Stomach (tissue), 19 donors: ENCODE measurements at places on chromosomes 3 and 15. TPM values are rescaled to one million over a fixed set of nuclear protein-coding genes. Genes with fewer than 3 reads are reported as not detected.

Gene SLC28A2
- total RNA-seq = 7.2 TPM

Gene MUC20
- 46.1 TPM for total RNA-seq

Gene CCRL2
- total RNA-seq = not detected

Gene CHDH
- 8.6 TPM for total RNA-seq

Gene GPR15
- total RNA-seq = not detected

DNA sequence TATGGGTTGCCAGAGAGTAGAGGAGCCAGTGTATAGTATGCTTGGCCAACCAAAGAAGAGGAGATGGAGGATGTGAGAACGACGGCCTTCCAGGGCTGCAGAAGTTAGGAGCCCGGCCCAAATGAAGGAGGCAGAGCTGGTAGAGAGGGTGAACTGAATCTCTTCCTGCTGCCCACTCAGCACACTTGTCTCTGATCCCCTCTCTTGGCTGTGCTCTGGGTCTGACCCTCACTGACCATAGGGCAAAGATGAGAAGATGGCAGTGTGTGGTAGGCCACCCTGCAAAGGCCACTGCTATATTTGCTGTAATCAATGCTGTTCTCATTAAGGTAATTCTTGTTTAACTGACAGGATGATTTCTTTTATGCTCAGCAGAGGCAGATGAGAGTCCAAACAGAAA is 256.0 kb downstream of the OCA2 start:
- DNase-seq = no peak

DNA sequence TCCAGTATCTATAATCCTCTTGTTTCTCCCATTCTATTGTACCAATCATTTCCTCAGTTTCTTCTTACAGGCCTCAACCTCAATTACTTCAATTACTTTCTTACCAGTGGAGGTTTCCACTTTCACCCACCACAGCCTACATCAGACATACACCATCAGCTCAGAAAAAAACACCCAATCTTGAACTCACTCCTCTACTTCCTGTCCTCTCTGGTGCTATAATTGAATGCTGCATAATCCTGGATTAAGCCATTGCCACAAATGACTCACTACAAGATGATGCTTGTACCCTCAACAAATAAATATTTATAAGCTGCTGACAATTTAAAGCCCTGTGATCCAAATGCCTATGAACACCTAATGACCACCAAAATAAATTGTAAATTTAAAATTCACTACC is 18.5 kb downstream of the RYK start:
- DNase-seq = no peak

DNA sequence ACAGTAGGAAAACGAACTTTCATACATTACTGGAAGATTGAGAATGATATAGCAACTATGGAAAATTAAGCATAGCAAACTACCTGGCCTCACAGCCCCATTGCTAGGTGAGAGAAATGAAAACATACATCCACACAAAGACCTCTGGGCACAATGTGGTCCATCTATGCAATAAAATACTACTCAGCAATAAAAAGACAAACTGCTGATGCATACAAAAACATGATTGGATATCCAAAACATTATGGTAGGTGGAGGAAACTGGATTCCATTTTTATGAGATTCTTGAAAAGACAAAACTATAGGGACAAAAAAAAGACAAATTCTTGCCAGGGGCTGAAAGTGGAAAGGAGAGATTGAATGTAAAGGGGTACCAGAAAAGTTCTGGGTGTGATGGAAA is 308.8 kb downstream of the OCA2 start:
- no peak for DNase-seq

GRCh38 chr3:113838631-113839209 is at the start of gene GRAMD1C:
TSS of gene GRAMD1C (plus strand) at chr3:113838788. CDS start at chr3:113838910, 122 bp downstream.
- peak; percentile 91 for DNase-seq

DNA sequence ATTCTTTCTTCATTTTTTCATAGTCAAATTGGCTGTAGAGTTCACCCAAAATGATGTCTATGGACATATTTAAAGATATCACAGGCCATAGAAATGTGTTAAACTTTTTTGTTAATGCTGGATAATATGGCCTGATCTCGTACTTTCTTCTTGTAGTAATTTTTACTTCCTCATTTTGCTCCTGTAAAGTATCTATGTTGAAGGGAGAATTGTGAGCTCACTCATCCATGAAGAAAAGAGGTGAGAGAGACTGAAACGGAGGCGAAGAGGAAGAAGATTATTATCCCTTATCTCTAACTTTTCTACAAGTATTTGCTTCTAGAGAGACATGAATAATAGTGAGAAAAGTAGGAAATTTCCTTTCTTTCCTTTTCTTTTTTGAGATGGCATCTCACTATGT is 613.8 kb upstream of the TBL1XR1 start:
- DNase-seq = no peak
